ENCODE measurements at places on chromosomes 11 and 22.

- no peak for DNase-seq
These were observed 8.0 kb downstream of the NCAPH2 start for GRCh38 chr22:50516068-50516467.

DNA sequence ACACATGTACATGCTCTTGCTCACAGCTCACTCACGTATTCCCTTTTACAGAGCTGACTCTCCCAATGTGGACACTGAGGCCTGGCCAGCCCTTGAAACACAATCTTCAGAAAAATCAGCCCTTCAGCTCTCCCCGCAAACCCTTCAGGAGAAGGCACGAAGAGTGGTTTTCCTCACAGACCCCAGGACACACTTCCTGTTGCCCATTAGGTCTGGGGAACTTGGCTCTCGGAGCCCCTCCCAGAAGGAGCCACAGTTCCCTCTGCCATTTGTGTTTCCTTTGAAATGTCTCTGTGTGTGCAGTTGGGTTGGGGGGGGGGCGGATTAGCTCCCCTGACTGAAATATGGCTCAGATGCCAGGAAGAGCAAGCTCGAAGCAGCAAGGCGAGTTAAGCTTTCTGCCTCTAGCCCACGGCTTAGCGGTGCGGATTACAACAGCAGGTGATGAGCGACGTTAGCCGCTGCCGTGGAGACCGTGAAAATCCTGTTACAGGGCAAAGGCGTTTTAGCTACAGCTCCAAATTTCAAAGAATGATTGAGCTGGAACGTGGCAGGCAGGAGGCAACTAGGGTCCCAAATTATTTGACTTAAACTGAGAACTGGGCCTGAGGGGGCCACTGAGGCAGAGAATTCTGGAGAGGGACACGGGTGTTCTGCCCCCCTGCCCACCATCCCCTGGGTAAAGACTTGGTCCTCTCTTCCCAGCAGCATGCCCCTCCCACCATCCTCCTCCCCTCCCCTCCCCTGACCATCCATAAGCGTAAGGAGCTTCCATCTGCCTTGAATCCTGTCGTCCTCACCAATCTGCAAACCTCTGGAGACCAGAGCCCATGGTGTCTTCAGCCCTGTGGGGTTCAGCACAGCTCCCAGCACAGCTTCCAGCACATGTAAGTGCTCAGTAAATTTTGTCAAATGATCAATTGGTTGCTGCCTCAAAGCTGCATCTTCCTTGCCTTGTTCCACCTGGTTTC is 598.6 kb downstream of the BUD13 start:
- DNase-seq, result no peak

DNA sequence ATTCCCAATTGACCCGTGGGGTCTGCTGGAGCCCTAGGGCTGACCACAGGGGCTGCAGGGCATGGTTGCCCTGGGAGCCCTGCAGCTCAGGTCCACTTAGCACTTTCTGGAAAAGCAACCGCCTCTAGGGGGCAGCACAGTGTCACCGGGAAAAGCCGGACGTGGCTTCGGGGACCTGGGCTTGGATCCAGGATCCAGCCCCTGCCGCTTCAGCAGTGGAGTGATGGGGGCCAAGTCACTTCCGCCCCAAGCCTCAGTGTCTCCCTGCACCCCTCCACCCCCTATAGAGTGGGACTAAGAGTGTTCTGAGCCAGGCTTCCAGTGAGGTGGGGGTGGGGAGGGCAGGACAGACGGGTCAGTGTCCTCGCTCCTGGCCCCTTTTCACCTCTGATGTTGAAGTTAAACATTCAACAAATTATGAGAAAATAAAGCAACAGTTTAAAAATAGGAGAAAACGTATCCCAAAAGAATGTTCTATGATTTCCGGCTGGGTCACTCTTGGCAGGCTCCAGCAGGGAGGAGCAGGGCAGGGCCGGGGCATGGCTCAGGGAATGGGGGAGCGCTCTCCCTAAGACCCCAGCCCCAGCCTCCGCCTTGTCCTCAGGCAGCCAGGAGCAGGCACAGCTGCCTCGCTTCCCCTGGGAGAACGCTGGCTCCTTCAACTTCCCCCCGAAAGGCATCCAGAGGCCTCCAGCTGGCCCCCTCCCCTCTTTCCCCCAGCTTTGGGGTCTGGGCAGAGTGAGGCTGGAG is 96.5 kb upstream of the FGF3 start:
- peak; percentile 69 for DNase-seq

GRCh38 chr11:11988099-11988651 is 20.3 kb downstream of the DKK3 start:
- DNase-seq, result peak; percentile 52

DNA sequence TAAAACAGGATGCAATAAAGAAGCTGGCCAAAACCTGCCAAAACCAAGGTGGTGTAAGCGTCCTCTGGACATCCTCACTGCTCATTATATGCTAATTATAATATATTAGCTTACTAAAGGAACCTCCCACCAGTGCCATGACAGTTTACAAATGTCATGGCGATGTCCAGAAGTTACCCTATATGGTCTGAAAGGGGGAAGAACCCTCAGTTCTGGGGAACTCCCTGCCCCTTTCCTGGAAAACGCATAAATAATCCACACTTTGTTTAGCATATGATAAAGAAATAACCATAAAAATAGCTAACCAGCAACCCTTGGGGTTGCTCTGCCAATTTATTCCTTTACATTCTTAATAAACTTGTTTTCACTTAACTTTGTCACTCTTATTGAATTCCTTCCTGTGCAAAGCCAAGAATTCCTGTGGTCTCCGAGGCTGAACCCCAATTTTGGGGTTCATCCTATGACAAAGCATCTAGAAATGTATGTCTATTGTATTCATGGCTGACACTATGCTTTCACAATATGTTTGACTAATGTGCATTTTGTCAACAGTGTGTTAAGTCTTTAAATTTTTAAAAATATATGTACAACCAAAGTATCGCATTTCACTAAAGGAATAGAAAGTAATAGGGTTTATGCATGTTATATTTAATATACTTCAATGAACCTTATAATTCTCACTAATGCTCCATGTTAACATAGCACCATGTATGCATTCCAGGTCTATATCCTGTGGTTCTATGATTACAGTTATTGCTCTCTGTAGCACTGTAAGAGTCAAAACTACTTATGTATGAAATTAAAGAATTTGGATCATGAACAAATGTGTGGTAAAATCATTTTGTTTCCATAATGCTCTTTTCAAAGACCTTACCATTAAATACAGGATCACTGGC is 25.1 kb downstream of the LGR4 start:
- DNase-seq, result peak; percentile 61

GRCh38 chr11:65610404-65610803 is 3.6 kb downstream of the MAP3K11 start:
- DNase-seq, result no peak

GRCh38 chr11:34791780-34792542 is 124.2 kb downstream of the APIP start:
- no peak for DNase-seq

DNA sequence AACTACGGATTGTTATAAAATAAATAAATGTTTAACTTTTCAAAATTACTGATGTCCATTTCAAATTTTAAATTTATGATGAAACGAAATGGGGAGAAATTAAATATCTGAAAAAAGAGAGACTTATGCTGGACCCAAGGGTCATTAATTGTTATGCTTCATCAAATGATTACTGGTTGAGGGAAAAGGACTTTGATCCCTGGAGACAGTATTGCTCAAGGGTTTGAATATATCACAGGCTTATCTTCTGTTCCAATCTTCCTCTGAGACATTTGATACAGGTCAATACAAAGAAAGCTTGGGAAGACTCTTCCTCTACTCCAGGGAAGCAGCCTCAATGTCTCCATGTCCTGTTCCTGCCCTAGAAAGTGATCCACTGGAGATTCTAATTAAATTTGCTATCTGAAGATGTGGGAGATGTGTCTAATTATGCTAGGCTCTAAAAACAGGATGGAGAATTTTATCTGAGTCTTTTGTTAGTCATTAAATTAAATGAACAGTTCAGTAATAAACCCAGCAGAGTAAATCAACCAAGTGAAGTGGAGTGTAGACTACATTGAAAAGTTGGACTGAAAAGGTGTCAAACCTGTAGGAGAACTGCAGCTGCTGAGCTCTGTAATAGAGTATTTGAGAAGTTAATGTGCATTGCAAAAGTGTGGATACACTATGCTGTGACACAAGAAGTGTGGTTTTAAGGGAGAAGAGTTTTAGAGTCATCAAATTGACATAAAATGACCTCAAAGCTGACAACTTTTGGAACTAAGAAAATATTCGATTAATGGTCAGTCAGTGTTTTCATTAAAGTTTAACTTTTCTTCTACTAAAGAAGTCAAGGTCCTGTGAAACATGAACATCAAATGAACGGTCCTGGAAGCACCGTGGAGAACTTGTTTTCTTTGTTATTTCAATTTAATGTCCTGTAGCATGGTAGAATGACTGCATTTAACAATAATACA is 623.7 kb upstream of the CCDC90B start:
- DNase-seq, result no peak

DNA sequence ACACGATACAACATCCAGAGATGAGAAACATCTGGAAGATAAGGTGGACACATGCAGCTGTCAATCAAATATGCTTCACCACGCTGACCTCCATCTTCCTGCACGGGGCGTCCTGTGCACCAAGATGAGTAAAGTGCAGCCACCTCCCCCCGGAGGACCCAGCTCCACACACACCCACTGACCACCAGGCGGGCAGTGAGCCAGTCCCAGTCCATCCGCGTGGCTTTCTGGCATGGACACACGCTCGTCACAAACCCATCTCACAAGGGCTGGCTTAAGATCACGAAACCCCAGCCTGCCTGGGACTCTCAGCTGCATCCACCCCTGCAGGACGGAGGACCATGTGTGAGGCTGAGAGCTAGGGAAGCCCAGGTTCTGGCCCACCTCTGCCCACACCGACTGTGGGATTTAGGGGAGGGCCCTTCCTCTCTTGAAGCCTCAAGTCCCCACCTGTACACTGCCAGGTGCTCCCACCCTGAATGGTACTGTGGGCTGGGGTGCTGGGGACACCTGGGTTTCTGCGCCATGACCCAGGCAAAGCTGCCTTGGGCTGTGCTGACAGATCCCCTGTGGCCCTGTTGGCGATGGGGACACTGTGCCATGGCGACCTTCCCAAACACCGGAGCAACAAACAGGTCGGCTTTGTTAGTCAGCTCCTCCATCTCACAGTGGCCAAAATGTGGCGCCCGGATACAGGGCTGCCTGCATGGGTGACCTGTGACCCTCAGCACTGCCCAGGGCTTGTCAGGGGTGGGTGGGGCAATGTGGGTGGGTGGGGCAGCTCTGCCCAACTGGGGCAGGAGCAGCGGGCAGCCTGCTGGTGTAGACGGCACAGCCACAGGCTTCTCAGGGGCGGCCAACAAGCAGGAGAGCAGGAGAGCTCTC is 629.0 kb downstream of the TBC1D22A start:
- DNase-seq, result no peak

- DNase-seq, result no peak
These were observed 2.6 kb downstream of the AP1B1 start for GRCh38 chr22:29385748-29386147.

- DNase-seq, result no peak
These were observed 158.8 kb downstream of the CTTN start for GRCh38 chr11:70556884-70557741.

DNA sequence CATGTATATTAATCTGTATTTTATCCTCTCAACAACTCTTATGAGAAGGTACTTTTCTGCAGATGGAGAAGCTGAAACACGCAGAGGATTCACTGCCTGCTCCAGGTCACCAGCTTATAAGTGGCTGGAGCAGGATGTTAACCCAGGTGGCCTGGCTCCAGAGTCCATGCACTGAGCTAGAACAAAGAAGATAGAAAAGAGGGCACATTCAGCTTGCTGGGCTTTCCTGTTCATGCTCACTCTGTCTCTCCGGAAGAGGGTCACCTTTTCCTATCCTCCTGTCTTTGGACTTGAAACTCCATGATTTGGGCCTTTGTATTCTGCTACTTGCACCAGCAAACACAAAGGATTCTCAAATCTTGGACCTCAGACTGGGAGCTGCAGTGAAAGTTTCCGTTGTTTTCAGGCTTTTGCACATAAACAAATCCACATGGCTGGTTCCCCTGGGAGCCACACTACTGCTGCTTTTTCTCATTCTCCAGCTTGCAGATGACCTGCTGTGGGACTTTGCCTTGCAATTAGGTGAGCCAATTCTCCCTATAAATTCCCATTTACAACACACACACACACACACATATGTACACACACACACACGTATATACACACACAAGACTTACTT is 117.3 kb upstream of the GRK3 start:
- DNase-seq, result no peak

DNA sequence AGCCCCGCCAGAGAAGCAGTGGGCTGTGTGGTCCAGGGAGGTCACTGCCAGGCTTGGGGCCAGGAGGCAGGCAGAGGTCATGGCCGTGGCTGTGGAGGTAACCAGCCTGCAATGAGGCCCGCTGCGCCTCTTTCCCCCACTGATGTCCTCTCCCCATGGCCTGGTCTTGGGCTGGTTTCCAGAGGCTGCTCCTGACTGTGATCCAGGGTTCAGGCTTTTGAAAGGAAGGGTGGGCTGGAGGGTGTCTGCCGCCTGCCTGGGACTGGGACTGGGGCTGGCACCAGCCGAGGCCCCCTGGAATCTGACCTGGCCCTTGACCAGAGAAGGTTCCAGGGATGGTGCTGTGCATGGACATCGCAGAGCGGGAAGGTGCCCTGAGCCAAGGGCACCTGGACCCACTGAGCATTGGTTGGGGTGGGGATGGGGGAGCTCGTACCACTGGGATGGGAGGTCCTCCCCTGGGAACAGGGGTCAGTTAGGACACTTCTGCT is 59.6 kb upstream of the THY1 start:
- DNase-seq, result no peak

GRCh38 chr11:112106070-112106469 is 19.4 kb downstream of the SDHD start:
- no peak for DNase-seq

DNA sequence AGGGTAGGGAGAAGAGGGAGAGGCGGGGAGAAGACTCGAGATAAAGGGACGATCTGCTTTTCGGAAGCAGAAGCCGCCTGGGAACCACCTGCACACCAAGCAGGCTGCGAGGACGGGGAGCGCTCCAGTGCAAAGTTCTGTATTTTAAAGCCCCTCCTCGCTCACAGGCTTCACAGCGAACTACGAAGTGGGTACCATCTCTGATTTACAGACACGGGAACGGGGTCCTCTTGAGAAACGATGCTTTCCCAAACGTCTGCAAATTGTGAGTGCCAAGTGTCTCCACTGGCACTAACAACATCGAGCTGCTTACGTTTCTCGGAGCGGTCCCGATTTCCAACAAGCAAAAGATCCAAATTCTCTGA is 700 bp upstream of the STX3 start:
- no peak for DNase-seq

- DNase-seq, result no peak
These were observed 1.5 kb upstream of the BAIAP2L2 start for GRCh38 chr22:38111925-38112355.

GRCh38 chr22:40240160-40240559 is 62.4 kb downstream of the TNRC6B start:
- DNase-seq, result no peak
